Activated CD4-positive, alpha-beta T cell treated with anti-CD3 and anti-CD28 coated beads, Interleukin-2, amount 50 U/mL, for 48 hours (primary cell): ENCODE measurements at places on chromosomes 1 and 21.

GRCh38 chr1:30515755-30516484, 207.5 kb downstream of the MATN1 start:
- DNase-seq: no peak

DNA sequence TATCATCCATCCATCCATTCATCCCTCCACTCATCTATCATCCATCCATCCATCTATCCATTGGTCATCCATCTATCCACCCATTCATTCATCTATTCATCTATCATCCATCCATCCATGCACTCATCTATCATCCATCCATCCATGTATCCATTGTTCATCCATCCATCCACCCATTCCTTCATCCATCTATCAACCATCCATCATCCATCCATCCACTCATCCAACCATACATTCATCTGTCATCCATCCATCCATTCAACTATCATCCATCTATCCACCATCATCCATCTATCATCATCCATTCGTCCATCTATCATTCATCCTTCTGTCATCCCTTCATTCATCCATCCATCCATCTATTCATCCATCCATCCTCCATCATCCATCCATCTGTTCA, 61.1 kb downstream of the UMODL1 start:
- no peak for DNase-seq

DNA sequence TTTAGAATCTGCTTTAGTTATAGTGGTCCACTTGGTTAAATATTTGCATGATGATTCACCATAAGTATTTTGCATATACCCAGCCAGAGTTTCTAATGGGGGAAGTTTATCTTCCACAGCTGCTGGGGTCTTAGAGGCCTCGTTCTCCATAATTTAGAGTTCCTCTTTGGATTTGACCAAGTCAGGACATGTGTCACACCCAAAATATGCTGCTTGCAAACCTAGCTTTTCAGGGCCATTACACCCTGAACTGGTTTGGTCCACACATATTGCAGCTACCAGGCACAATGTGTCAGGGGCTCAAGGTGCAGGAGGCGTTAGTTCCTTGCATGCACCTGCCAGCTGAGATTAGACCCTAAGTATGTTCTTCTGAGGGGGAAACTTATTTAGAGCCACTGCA, 17.1 kb upstream of the FMO4 start:
- no peak for DNase-seq

DNA sequence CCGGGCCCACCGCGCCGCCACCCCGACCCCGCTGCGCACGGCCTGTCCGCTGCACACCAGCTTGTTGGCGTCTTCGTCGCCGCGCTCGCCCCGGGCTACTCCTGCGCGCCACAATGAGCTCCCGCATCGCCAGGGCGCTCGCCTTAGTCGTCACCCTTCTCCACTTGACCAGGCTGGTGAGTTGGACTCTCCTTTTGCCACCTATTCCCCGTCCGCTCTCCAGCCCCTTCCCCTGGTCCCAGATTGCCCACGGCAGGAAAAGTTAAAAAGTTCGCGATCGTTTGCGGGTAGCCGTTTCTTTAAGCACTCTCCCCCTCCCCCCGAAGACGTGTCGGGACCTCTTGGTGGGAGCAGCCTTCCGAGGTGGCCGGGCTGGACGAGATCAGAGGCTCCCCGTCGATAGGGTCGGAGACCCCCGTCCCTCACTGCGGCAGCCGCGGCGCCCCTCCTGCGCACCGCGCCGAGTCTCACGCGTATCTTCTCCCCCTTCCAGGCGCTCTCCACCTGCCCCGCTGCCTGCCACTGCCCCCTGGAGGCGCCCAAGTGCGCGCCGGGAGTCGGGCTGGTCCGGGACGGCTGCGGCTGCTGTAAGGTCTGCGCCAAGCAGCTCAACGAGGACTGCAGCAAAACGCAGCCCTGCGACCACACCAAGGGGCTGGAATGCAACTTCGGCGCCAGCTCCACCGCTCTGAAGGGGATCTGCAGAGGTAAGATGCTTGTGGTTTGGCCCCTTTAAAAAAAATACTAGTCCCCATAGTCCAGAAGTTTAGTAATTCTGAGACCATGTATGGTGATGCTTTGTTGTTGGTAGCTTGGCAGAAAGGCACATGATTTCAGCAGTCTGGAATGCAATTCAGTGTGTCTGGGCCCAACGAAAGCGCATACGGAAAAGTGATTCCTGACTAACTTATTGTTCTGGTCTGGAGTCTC, 576 bp downstream of the CCN1 start:
- DNase-seq: peak; percentile 62

GRCh38 chr1:6466023-6466422, at the start of gene TNFRSF25:
Gene TNFRSF25 (minus strand): TSS chr1:6466173. CDS start chr1:6466107, 66 bp downstream.
- DNase-seq: peak; percentile 69

DNA sequence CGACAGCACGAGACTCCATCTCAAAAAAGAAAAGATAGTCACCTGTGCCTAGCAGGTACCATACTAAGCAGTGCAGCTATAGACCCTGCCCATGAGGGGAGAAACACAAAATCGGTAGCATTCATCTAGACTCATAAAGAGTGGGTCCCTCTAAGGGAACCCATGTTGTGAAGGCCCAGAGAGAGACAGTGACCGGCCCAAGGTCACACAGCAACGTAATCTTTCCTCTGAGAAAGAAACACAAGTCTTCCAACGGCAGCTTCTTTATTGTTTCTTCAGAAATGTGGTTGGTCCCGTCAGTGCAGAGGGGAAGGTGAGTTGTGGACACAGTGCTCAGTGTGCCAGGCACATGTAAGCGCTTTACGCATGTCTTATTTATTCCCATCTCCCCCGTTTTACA, 198.6 kb upstream of the TMEM51 start:
- no peak for DNase-seq

- no peak for DNase-seq
These were observed 203.2 kb downstream of the SDCCAG8 start for GRCh38 chr1:243459059-243459458.

GRCh38 chr1:161106431-161106830, 8.3 kb downstream of the KLHDC9 start:
- no peak for DNase-seq

- DNase-seq: peak; percentile 36
These were observed 239.8 kb upstream of the C1orf105 start for GRCh38 chr1:172180501-172181285.

DNA sequence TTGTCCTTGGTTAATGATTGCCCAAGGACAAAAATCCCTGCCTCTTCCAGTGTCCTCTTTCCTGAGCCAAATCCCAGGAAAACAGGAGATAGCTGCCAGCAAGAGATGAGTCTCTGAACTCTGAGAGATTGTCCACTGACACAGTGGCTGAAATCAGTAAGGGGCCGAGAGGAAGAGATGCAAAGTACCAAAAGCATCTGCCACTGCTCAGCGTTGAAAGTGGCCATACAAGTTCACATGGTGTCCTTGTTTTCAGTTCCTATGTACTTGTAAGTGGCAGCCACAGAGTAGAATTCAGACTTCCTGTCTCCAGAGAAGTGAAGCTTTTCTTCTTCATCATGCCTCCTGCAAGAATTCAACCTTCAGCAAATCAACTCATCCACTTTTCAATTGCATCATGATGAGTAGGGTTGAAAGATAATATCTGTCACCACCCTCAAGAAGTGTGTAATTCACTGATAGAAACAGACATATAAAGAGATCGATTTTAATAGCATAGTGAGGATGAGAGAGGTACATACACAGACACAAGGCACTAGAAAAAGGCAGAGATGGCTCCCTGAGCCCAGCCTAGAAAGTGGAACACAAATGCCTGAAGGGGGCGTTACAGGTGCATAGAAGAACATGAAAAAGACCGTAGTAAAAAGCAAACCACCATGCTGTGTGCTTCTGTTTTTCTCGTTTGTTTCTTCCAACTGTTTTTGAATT, 185.8 kb downstream of the MRPL39 start:
- peak; percentile 75 for DNase-seq

GRCh38 chr1:228434689-228435088, 18.0 kb upstream of the TRIM17 start:
- no peak for DNase-seq

GRCh38 chr1:1291023-1291528, 10.8 kb downstream of the SCNN1D start:
- DNase-seq: no peak

- no peak for DNase-seq
These were observed 40.3 kb downstream of the CFHR5 start for GRCh38 chr1:197017558-197018146.

DNA sequence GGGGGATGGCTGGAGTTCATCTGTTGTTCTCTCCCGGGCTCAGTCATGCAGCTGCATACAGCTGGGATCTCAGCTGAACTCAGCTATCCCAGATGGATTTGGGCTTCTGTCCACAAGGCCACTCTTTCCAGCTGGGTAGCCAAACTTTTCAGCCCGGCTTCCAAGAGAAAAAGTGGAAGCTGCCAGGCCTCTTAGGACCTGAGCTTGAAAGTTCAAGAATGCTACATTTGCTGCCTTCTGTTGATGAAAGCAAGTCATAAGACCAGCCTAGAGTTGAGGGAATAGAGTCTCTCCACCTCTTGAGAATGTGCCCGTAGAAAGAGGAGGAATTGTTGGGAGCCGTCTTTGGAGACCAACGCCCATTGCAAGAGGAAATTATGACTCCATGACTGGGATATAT, 95.3 kb downstream of the C1orf21 start:
- no peak for DNase-seq

DNA sequence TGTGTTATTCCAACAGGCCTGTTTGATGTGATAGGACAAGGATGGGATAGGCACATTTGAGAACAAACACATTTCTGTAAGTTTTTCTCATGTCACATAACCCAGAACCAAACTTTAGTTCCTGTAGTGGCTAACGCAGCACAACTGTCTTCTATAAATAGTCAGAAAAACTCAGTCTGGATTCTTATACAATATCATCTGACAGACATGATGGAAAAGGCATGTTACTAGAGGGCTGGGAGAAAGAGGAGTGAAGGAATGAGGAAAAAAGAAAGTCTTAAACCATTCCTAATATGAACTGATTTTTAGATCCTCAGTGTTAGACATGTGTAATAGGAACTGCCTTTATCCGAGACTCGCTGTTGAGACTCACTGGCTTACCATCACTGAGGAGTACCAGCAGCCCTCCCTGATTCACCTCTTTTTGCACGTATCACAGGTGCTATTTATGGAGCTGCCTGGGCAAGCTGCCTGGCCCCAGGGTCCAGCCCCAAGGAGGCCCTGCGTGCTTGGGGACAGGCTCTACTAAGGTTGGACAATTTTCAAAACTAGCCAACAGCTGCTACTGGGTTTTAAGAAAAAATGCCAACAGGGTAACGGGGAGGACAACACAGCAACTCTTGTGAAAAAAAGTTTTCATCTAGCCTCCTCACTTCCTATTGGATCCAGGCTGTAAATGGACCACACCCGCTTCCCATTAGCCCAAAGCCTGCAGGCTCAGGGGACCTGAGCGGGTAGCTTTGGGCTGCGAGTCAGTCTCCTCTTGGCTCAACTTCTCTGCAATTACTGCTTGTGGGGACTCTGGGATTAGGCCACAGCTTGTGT, 30.7 kb upstream of the SERBP1 start:
- DNase-seq: no peak

DNA sequence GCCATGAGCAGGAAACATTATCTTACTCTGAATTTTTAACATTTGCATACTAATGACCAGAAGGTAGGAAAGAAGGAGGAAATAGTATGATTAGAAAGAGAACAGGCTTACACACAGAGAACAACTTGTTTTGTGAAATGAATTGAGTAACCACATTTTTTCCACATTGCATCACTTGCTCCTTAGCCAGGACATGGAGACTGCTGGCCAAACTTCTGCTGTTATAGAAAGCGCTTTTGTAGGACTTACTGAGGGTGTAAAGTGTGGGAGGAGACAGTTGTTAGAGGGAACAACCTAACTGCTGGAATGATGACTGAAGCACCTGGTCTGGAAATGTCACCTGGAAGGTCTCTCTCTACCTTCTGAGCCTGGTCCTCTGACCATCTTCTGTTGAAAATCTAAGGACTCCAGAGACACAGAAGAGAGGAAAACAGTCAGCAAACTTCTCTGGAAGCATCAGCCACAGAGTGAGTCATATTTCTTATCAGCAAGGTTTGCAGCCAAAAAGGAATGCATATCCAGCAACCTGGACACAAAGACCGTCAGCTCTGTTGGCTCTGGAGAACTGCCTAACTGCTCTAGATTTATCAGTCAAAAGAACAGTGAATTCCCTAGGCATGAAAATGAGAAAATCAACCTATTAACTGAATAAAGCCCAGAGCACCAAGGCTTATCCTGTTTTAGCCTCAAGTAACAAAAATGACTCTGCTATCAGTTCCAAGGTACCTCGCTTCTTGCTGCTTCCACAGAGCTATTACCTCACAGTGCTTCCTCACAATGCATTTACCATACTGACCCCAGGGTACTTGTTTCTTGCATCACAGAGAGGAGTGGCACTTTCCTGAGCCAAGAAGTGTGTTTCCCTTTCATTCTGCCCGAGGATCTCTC, 88.0 kb upstream of the SLFNL1 start:
- no peak for DNase-seq

DNA sequence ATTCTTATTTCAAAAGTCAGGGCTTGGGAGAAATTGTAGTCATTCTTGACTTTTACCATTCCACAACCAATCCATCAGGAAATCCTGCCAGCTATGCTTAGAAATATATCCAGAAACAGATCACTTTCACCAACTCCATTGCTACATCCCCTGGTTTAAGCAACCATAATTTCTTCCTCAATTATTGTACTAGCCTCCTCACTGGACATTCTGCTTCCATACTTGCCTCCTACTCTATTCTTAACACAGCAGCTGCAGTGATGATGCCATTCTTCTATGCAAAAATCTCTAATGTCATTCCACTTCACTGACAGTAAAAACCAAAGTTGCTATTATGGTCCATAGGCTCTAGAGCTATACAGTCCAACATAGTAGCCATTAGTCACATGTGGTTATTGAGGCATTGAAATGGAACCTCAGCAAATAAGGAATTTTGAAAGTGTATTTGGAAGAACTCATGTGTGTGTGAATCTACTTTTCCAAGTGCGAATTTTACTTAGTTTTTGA, 110.7 kb upstream of the KIAA0040 start:
- DNase-seq: no peak

DNA sequence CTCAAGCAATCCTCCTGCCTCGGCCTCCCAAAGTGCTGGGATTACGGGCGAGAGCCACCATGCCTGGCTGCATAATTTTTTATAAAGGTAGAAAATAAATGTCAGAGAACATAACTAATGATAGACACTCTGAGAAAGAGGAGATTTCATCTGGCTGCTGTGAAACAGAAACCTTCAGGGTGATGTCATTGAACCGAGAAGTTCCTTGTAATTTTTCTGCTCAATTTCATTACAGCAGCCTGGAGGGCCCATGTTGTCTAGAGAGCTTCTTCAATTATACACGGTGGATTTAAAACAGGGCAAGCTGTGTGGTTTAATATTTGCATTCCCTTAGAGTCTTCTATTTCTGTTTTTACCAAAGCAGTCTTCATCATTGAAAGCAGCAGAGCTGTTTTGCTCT, 64.3 kb upstream of the MORC3 start:
- DNase-seq: no peak
